A549 treated with CpdA at 1 μM for 4 hours (cell line): ENCODE measurements at places on chromosomes 16 and 17. TPM values are rescaled to one million over a fixed set of nuclear protein-coding genes. Genes with fewer than 3 reads are reported as not detected.

HLF gene
- 0.08 to 0.33 TPM (median 0.27 TPM) in 5 replicates for total RNA-seq

HASPIN gene
- total RNA-seq, result 13.5 to 15.9 TPM (median 14.0 TPM) in 5 replicates

MAFG gene
- 36.7 to 45.6 TPM (median 42.2 TPM) in 5 replicates for total RNA-seq

MYH2 gene
- not detected in 5 replicates for total RNA-seq

NAGS gene
- total RNA-seq, result 0.75 to 1.1 TPM (median 0.94 TPM) in 5 replicates

CCDC154 gene
- 0.14 to 0.89 TPM (median 0.44 TPM) in 5 replicates for total RNA-seq

ZP2 gene
- total RNA-seq, result not detected in 5 replicates

EIF5A gene
- 1,623 to 1,819 TPM (median 1,736 TPM) in 5 replicates for total RNA-seq

TNP2 gene
- not detected in 5 replicates for total RNA-seq

KRTAP4-9 gene
- total RNA-seq, result not detected in 5 replicates

STARD3 gene
- total RNA-seq, result 41.4 to 64.8 TPM (median 59.5 TPM) in 5 replicates

ZNF624 gene
- 1.5 to 3.8 TPM (median 2.8 TPM) in 5 replicates for total RNA-seq

FNDC8 gene
- not detected in 5 replicates for total RNA-seq

CCL18 gene
- not detected in 5 replicates for total RNA-seq

ALOX15B gene
- total RNA-seq, result not detected in 5 replicates

ASB16 gene
- 0.17 TPM in 1 of 5 replicates, not detected in the others for total RNA-seq

GAS7 gene
- total RNA-seq, result 0.21 to 0.57 TPM (median 0.43 TPM) in 5 replicates

CX3CL1 gene
- total RNA-seq, result 0.07 to 0.15 TPM (median 0.12 TPM) in 5 replicates

PKMYT1 gene
- total RNA-seq, result 62.4 to 91.1 TPM (median 87.4 TPM) in 5 replicates

EME1 gene
- total RNA-seq, result 14.7 to 16.8 TPM (median 15.6 TPM) in 5 replicates

DRC3 gene
- 1.3 to 3.4 TPM (median 2.5 TPM) in 5 replicates for total RNA-seq

RBFOX1 gene
- total RNA-seq, result not detected in 5 replicates

GNAO1 gene
- total RNA-seq, result 0.20 to 0.40 TPM (median 0.31 TPM) in 5 replicates

CCDC92B gene
- 0.13 to 0.21 TPM (median 0.15 TPM) in 5 replicates for total RNA-seq

CACNG4 gene
- total RNA-seq, result 8.3 to 12.0 TPM (median 10.1 TPM) in 5 replicates

SPATA22 gene
- not detected in 5 replicates for total RNA-seq

PARD6A gene
- 1.4 to 2.3 TPM (median 1.7 TPM) in 5 replicates for total RNA-seq

PPP1R1B gene
- total RNA-seq, result 0.03 TPM in 1 of 5 replicates, not detected in the others

RAMP2 gene
- total RNA-seq, result 0.65 to 1.3 TPM (median 0.99 TPM) in 5 replicates

CSH2 gene
- total RNA-seq, result not detected in 5 replicates

CHTF8 gene
- total RNA-seq, result 102 to 135 TPM (median 133 TPM) in 5 replicates

CDH1 gene
- total RNA-seq, result 3.6 to 4.9 TPM (median 4.4 TPM) in 5 replicates

CORO6 gene
- 4.9 to 8.1 TPM (median 6.4 TPM) in 5 replicates for total RNA-seq

TRIM47 gene
- total RNA-seq, result 105 to 184 TPM (median 149 TPM) in 5 replicates

LAT gene
- 4.0 to 5.8 TPM (median 4.8 TPM) in 5 replicates for total RNA-seq
